ENCODE measurements at places on chromosomes 7 and 10.

DNA sequence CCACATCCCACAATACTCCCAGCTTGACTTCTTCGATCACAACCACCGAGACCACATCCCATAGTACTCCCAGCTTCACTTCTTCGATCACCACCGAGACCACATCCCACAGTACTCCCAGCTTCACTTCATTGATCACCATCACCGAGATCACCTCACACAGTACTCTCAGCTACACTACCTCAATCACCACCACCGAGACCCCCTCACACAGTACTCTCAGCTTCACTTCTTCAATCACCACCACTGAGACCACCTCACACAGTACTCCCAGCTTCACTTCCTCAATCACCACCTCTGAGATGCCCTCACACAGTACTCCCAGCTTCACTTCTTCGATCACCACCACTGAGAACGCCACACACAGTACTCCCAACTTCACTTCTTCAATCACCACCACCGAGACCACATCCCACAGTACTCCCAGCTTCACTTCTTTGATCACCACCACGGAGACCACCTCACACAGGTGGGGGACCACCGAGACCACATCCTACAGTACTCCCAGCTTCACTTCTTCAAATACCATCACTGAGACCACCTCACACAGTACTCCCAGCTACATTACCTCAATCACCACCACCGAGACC is 8.6 kb downstream of the MUC3A start:
- DNase-seq: no peak

GRCh38 chr7:35536396-35536826 is 158.5 kb downstream of the HERPUD2 start:
- DNase-seq: no peak

DNA sequence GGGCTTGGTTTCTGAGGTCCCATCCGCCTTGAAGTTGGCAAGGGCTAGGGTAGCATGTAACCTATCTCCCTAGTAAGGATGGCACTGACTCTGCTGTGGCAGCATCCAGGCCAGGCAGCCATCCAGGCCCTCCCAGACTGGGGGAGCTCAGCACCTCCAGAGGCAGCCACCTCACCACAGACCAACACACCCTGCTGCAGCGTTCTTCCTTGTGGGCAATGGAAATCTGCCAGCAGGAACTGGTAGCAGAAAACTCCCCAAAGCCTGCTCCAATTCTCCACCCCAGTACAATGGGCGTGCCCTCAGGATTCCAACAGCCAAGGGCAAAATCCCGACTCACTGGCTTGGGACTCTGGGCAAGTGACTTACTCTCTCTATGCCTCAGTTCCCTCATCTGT is 27.5 kb downstream of the DLG5 start:
- no peak for DNase-seq

DNA sequence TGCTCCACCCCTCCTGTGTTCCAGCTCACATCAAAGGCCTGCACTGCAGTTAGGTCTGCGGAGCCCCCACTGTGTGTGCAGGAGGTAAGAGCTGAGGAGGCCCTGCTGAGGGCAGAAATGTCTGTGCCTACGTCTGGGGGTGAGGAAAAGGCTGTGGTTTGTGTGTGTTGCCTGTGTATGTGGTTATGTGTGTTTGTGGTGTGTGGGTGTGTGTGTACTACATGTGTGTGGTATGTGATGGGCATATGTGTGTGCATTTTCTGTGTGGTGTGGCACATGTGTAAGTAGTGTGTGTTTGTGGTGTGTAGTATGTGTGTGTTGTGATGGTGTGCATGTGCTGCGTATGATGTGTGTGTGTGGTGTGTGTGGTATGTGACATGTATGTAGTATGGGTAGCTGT is 36.2 kb downstream of the ANXA8 start:
- peak; percentile 48 for DNase-seq

GRCh38 chr7:83289419-83289993 is 126.8 kb upstream of the PCLO start:
- DNase-seq: no peak

DNA sequence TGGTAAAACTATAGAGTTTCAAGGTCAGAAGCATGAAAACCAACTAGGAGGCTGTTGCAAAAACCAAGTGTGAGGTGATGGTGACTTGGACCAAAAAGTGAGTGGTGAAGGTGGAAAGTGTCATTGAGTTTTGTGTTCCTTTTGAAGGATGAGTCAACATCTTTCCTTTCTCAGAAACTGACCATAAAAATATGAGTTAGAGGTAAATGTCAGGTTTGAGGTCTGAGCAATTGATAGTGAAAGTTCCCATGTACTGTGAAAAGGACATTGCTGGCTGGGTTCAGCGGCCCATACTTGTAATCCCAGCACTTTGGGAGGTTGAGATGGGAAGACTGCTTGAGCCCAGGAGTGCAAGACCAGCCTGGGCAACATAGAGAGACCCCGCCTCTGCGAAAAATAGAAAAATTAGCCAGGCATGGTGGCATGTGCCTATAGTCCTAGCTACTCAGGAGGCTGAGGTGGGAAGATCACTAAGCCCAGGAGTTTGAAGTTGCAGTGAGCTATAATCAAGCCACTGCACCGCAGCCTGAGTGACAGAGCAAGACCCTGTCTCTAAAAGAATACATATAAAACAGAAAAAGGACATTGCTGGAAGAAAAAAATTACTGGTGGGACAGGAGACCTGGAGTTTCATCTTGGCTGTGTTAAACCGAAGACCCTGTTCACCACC is 89.3 kb upstream of the ARID5B start:
- no peak for DNase-seq

DNA sequence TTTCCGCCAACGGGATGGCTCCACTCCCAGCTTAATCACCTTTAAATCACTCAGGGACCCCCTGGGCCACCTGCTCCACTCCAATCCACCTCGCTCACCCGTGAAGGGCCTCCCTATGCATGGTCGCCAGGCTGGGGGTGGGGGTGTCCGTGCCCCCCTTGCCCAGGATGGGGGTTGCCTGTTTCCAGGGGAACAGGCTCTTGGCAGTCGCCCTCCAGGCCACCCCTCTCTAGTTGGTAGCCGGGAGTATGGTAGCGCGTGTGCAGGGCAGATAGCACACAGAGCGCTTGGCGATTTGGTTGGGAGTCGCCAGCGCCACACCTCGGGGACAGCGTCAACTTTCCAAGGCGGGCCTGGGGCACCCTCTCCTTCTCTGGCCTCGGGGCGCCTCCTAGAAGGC is 134.9 kb upstream of the ZNF92 start:
- DNase-seq: no peak

- no peak for DNase-seq
Measured at GRCh38 chr7:111483078-111483477, 79.2 kb downstream of the IMMP2L start.

DNA sequence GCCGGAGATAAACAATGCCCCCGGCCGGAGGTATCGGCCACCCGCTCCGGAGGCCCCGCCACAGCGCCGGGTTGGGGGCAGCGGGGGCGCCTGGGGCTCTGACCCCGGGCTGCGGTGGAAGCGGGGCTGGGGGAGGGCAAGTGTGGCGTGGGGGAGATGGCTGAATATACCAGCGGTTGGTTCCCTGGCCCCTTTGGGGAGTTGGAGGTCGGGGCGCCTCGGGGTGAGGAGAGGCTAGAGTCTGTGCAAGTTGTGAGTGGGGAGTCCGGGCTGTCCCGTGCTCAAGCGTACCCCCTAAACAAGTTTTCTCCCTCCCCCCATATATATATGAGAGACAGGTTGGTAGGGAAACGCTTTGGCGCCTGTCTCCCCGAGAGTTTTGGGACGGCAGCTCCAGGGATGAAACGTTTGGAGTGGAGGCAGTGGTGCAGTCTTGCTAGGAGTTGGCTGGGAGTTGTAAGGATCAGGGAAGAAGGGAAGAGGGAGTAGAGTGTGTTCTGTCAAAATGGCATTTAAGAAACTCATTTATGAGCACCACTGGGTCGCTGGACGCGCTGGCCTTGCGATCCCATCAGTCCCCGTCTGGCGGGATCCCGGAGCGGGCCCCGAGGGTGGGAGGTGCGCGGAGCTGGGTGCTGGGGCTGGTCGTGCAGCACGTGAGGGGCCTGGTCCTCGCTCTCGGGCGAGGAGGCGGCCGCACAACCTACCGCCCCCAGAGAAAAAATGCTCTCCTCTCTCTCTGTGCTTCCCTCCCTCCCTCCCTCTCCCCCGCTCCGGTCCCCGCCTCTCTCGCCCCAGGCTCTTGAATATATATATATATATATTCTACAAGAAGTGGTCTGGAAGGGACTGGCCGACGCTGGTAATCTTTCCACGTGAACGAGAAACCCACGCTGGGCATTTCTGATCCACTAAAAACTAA is 1.1 kb downstream of the TET1 start:
- no peak for DNase-seq

DNA sequence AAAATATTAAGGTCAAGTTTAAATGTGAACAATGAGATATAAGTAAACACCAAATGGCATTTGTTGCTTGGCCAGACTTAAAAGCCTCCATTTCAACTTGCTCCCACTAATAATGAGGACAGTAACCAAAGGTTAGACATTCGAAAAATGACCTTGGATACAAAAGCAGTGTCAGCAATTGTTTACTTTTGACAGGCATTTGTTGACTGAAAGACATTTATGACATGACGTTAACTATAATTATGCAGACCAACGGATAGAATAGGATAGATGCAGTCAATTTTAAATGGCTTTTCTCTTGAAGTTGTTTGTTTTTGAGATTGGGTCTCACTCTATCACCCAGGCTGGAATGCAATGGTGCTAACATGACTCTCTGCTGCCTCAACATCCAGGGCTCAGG is 6.3 kb upstream of the WNT16 start:
- no peak for DNase-seq

DNA sequence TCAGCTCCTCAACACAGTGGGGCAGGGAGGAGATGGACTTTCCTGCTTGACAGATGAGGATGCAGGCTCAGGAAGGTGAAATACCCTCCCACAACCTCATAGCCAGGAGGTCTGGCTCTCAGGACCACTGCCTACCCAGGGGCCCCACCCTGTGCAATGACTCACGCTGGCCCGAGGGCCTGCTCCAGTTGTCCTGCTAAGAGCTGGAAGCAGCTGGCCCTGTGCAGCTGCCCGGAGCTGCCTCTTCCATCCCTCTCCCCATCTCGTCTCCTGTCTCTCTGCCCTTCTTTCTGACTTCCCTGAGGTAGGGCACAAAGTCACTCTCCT is 123.9 kb downstream of the ZMIZ1 start:
- no peak for DNase-seq

DNA sequence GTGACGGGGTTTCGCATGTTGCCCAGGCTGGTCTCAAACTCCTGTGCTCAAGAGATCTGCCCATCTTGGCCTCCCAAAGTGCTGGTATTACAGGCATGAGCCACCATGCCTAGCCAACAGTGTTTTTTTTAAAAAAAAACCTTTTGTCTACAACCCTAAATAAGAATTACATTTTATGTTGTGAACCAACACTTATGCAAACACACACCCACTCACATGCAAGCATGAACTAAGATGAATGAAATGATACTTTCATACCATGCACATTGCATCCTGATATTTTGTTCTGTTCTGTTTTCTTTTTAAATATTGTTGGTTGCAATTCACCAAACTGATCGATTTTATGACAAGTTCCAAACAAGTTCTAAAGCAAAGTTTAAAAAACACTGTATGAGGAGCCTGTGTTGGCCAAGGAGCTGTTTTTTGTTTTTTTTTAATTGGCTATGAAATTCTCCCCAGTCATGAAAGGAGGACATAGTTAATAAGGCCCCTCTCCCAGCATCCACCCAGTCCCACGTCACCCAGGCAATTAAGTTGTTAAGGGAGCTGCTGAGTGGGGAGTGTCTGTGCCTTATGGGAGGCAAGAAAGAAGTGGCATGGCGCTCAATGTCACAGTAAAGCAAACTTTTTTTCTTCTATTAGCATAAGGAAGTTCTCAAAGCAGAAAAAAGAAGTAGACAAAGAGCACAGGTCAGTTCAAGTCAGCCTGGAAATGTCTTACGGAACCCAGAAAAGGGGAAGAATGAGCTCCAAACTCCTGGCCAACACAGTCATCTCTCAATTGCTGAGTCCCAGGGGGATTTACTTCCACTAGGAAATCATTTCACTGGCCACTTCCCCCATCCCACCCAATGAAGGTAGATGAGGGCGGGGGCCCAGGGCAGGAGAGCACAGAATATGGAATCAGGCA is 50.1 kb downstream of the NOD1 start:
- DNase-seq: peak; percentile 38

DNA sequence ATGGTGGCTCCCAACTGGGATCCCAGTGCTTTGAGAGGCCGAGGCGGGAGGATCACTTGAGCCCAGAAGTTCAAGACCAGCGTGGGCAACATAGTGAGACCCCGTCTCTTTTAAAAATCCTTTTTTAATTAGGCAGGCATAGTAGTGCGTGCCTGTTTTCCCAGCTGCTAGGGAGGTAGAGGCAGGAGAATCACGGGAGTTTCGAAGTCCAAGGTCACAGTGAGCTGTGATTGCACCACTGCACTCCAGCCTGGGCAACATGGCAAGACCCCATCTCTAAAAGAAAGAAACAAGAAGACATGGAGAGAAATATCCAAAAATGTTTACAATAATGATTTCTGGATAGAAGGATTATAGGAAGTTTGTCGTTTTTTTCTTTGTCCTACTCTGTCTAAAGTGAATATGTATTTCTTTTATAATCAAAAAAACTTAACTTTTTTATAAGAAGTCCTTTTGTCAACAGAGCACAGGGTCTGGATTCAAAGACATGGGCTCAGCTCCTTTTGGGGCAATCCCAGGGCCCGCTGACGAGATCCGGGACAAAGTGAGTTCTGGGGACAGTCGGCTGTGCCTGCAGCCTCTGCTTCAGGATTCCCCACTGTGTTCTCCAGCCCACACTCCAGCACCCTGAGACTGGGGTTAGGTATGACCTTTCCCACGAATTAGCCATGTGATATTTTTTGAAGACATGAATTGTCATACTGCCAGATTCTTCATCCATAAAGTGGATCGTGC is 45.6 kb downstream of the PDGFA start:
- no peak for DNase-seq

- DNase-seq: peak; percentile 70
Measured at GRCh38 chr7:51079494-51079893, 237.1 kb downstream of the COBL start.

DNA sequence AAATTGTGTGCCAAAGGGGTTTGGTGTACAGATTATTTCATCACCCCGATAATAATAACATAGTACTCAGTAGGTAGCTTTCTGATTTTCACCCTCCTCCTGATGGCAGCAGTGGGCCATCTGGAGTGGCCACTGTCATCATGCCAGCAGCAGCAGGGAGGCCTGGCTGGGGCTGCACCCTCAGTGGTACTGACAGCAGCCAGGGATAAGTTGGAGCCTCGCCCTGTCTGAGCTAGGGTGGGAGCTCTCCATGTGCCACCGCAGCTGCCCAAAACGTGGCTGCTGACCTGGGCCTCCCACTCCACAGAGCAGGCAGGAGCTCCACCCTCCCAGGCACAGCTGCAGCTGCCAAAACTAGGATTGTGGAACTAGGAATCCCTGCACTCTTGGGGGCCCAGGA is 700.8 kb upstream of the KCND2 start:
- DNase-seq: no peak
